ENCODE measurements at places on chromosomes 3 and 15.

GRCh38 chr3:175413926-175414325, 554.8 kb downstream of the NAALADL2 start:
- no peak for DNase-seq

DNA sequence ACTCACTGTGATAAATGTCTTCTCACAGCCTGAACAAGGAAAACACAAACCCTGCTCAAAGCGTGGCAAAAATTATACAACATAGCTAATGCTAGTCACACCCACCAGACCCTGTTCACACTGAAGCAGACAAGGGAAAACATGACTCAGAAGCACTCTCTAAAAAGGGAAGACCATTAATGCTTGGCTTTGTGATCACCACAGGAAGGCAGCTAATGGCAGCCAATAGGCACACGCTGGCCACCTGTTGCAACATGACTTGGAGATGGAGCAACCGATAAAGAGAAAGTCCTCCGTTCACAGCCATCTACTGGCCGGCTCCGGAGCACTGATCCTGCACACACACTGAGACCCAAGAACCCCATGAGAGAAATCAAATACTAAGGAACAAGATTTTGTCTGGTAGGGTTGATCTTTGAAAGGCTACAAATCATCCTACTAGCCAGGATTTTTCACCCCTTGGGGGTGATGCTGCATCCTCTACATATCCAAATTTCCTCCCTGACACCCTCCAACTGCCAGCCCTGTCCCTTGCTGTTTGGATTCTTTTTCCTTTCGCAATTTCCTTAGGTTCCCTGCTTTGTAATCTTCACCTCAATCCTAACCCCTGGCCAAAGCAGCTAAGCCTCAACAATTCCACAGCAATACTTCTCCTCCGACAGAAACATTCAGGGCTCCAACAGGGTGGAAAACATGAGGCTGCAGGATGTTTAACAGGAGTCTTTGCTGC, 3.2 kb downstream of the ZXDC start:
- DNase-seq = peak; percentile 91

DNA sequence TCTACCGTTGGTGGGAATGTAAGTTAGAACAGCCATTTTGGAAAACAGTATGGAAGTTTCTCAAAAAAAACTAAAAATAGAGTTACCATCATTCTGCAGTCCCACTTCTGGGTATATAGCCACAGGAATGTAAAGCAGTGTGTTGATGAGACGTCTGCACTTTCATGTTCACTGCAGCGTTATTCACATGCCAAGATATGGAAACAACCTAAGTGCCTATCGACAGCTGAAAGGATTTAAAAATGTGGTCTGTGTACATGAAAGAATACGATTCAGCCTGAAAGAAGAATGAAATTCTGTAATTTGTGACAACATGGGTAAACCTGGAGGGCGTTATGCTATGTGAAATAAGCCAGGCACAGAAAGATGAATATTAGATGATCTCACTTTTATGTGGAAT, 157.7 kb downstream of the THSD4 start:
- peak; percentile 79 for DNase-seq

- no peak for DNase-seq
Observed at GRCh38 chr3:53708001-53708621, 138.1 kb downstream of the CHDH start.

DNA sequence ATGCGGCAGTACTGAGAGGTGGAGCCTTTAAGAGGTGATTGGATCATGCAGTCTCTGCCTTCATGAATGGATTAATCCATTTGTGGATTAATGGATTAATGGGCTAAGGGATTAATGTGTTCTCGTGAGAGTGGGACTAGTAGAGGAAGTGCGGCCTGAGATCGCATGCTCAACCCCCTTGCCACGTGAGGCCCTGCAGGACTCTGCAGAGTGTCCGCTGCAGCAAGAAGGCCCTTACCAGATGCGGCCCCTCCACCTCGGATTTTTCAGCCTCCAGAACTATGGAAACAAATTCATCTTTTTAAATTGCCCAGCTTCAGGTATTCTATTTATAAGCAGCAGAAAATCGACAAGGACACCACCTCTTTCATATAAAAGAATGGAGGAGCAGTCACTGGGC, 148.8 kb downstream of the TPRA1 start:
- no peak for DNase-seq

DNA sequence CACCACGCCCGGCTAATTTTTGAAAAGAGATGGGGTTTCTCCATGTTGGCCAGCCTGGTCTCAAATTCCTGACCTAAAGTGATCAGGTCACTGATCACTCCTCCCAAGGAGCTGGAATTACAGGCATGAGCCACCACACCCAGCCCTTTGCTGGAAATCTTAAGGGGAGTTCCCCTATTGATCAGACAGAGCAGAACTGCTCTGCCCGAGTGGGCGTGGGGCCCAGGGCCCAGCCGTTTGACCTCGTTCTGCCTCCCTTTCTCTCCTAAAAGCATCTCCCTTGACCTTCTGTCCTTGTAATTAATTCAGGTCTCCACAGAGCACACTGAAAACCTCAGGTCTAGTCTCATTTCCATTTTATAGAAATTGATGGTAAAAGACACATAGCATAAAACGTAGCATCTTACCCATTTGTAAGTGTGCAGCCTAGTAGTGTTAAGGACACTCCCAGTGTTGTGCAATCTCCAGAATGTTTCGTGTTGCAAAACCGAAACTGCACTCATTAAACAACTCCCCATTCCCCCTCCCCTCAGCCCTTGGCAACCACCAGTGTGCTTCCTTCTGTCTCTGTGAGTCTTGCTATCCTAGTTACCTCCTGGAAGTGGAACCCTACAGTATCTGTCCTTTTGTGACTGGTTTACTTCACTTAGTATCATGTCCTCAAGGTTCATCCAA, 89.3 kb downstream of the SLCO3A1 start:
- peak; percentile 82 for DNase-seq

GRCh38 chr15:24659622-24660021, 16.0 kb upstream of the NPAP1 start:
- DNase-seq = no peak

DNA sequence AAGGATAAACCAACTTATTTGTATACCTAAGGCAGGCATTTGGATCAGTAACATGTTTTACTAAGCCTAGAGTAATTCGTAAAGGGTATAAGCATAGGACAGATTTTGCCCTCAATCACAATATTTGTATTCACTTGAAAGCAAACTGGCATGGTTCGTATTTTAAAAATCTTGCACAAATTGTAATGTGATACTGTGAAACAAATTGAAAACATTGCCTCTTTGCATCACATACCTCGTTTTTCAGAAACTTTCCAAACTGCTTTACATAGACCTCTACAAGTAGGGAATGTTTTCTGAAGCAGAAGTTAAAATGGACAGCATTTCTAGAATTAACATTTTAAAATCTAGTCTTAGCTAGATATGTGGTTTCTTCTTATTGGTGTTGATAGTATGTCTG, 11.6 kb downstream of the KBTBD8 start:
- DNase-seq = no peak

- DNase-seq = peak; percentile 57
Observed at GRCh38 chr3:23761440-23761896, 44.3 kb upstream of the UBE2E1 start.

DNA sequence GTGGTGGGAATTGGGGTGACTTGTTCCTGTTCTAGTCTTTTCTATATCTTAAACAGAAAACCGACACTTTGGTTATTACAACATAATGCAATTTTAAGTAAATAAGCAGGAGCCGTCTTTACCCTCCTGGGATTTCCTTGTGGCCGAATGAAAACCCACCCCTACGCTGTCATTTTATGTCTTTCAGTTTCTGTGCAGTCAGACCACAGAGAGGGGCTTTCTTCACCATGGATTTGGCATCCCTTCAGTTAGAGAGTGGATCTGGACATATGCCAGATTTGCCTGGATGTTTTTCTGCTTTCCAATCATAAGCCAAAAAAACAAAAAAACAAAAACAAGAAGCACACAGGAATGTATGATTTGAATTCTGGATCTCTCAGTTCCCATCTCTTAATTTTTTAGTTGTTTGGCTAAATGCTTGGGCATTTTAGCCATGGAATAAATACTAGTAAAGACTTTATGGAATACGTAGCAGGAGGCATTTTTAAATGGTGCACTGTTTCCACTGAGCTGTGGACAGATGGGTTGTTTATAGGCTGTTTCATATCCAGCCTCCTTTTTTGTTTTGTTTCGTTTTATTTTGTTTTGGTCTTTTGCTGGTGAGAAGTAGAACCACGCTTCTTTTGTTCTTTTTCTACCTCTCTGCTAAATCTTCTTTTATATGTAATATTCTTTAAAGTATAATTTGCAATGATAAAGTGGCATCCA, 272.9 kb downstream of the FEZF2 start:
- no peak for DNase-seq

GRCh38 chr3:43908456-43908855, 217.7 kb downstream of the ABHD5 start:
- DNase-seq = no peak

Measured in EH (cell line).